ENCODE measurements at places on chromosomes 12 and 14.

GRCh38 chr14:72000907-72001306 is 68.7 kb downstream of the RGS6 start:
- no peak for DNase-seq

- DNase-seq: no peak
These were observed 101.1 kb downstream of the BBS10 start for GRCh38 chr12:76247026-76247646.

DNA sequence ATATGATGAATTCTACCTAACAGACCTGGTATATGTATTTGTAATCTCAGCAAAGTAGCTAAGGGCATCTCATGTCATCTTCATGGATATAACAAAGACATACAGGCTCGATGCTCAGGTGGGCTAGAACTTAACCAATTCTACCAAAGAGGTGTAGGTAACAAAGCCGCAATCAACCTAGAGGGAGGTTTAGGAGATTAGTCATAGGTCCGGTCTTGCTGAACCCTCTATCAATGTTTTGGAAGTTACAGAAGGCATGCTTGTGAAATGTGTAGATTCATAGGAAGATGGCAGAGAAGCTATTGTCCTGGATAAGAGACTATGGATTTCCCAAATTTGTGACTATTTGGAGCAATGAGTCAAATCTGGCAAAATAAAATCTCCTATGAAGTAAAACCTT is 42.6 kb upstream of the SYCP3 start:
- no peak for DNase-seq

GRCh38 chr12:100567945-100568344 is 5.5 kb upstream of the GAS2L3 start:
- no peak for DNase-seq

DNA sequence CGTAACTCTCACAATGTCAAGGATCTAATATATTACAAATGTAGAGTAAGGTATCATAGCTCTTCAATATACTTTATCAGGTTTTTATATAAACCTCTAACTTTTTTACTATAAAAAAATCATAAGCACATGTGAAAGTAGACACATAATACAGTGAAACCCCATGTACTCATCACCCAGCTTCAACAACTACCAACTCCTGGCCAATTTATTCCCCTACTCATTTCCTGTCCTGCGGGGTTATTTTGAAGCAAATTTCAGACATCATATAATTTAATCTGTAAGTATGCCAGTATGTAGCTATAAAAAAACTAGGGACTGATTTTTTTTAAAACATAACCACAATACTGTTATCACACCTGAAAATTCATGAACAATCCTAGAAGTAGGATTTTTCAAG is 47.7 kb downstream of the NOPCHAP1 start:
- no peak for DNase-seq

- no peak for DNase-seq
These were observed 172.1 kb downstream of the ETV6 start for GRCh38 chr12:11821386-11822080.

DNA sequence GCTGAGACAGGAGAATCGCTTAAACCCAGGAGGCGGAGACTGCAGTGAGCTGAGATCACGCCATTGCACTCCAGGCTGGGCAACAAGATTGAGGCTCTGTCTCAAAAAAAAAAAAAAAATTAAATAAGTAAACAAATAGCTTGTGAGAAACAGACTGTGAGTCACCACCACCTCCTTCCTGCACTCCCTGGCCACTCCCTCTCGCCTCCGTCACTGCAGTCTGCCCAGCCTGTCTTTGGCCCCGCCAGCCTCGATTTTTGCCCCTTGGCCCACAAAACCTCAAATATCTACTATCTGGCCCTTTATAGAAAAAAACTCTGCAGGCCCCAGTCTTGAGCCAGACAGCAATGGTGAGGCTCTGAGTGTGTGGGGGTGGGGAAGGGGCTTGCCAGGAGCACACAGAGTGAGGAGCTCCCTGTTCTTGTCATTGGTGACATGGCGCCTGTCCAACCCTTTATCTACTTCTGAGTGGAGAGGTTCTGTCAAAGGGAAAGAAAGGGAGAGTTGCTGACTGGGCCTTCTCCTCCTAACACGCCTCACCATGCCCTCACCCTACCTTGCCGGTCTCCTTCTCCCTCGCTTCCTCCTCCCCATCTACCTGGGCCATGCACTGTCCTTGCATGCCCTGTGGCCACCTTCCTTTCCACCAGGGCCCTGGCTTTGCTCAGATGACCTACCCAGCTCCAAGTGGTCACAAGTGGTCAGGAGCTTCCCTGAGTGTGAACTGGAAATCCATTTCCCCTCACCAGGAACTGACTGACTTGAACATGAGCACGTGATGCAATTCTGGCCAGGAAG is 22.1 kb downstream of the LGMN start:
- no peak for DNase-seq

DNA sequence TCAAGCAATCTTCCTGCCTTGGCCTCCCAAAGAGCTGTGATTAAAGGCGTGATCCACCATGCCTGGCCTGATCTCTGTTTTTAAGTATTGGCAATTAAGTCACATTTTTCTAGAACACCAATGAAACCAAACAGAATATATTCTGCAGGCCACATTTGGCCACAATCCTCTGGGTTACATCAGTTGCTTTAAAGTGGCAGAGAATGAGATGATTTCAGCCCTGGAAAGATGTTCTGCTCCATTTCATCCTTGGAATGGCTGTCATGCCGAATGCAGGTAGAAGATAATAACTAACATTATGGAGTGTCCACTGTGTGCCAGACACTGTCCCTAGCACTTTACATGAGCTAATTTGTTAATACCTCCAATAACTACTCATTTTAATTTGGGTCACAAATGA is 154.4 kb downstream of the PTPN11 start:
- DNase-seq: no peak

GRCh38 chr12:94458877-94459727 is 565 bp downstream of the CEP83 start:
- DNase-seq: peak; percentile 34

GRCh38 chr12:49541911-49542505 is 3.2 kb downstream of the KCNH3 start:
- no peak for DNase-seq

DNA sequence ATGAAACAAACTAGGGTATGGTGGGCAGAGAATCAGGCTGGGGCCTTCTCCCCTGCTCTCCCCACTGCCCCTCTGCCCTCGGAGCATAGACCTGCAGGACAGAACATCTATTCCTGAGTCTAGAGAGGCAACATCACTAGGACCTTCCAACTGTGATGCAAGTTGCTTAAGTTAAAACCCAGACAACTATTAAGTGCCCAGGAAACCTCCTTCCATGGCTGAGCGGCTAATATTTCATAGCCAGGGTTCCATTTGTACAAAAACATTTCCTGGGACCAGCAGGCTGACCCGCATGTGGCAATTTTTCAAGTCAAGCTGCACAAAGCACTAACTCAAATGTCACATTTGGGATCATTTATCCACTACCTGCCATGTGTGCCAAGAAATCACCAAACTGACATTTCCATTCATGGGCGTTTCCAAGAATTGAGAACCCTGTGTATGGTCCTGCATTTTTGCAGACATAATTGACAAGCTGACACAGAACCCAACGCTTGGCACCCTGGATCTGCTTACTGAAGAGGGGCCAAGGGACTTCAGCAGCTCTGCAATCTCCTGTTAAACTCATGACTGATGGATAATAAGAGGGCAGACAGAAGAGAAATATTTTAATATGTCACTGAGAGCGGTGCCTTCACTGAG is 32.7 kb downstream of the NT5DC3 start:
- DNase-seq: no peak

- DNase-seq: no peak
These were observed 129.0 kb downstream of the AACS start for GRCh38 chr12:125194163-125194773.

GRCh38 chr12:57628280-57629191 is 4.5 kb downstream of the B4GALNT1 start:
- no peak for DNase-seq

DNA sequence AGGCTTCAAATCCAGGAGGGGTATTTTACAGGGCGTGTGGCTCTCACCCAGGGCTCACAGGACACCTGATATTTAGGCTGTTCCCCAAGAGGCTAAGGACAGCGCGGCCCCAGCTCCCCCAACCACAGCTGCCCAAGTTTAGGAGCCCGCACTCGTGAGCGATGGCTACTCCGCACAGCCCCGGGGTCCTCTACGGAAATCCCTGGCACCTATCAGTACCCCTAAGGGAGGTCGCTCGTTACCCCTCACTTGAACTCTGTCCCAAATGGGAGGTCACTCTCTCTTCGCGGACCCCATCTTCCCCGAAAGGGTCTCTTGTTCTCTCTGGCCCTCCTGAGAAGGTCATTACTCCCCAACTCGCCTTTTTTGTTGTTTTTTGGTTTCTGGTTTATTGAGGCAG is 708 bp upstream of the P2RX4 start:
- no peak for DNase-seq

- DNase-seq: no peak
These were observed 22.5 kb upstream of the NKX2-8 start for GRCh38 chr14:36604757-36605505.

DNA sequence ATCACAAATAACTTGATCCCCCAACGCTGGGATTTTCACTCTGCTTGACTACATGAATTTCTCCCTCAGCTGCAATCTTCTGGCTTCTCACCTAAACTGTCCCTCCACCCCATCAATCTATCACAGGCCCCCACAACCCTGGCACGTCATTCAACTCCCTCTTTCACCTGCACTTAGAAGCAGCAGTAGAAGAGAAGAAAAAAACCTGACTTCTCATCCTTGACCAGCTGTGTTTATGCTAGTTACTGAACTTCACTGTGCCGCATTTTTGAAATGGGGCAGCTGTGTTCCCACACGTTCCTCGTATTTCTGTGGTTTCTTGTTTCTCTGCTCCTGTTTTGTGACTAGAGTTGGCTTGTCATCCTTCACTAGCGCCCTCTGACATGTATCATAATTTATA is 35.0 kb downstream of the ITPR2 start:
- DNase-seq: no peak

GRCh38 chr14:81095539-81095938 is 125.2 kb downstream of the GTF2A1 start:
- no peak for DNase-seq

DNA sequence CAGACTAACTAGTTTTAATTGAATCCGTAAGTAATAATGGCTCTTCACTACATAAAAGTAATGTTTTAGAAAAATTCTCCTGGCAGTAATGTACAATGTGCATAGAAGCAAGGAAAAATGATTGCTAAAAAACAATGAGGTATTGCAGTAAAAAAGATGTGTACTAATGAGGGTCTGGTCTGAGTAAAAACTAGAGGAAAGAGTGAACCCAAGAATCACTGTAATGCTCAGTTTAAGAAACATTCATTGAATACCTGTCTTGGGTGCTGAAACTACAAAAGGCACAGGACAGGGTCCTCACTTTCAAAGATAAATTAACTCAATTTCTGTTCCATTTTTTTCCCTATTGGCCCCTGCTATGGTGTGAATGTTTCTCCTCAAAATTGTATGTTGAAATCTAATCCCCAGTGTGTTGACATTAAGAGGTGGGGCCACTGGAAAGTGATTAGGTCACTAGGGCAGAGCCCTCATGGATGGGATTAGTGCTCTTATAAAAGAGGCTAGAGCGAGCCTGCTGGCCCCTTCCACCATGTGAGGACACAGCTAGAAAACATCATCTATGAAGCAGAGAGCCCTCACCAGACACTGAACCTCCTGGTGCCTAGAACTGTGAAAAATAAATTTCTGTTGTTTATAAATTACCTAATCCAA is 51.6 kb downstream of the RPS6KA5 start:
- DNase-seq: no peak

GRCh38 chr14:74554742-74555362 is 57.2 kb downstream of the LTBP2 start:
- DNase-seq: no peak

DNA sequence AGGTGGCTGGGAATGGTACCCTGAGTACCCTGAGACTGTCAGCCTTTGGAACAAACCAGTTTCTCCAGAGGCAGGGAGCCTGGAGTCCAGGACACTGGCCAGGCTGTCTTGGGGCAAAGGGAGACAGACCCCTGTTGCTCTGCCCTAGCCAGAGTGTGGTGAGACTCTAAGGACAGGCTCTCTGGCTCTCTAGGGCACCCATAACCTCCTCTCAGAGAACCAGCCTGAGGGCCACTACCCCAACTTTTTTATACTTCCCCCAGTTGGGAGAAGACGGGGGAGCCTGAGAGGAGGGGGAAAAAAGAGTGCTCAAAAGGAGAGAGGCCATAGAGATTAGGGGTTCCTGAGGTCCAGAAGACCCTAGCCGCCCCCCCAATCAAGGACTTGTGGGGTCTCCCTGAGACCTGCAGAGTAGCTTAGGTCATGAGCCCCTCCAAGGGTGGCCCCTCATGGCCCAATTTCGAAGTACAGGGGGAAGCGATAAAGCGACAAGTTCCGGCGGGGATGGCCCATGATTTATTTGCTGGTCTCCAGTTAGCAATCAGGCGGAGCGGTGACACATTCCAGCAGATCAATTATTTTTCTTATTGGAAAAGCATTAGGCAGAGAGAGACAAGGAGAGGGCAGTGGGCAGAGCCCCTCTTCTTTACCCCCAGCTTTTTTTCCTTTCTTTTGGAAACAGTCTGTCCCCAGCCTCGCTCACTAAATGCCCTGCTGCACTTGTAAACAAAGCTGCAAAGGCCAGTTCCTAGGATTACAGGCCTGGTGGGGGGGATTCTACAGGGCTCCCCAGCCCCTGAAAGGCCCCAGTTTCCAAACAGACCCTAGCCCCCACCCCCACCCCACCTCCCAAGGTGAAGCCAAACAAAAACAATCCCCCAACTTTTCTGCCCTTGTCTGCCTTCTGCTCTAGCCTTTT is 1.5 kb downstream of the HOXC8 start:
- DNase-seq: no peak

- no peak for DNase-seq
These were observed 5.3 kb downstream of the TBX3 start for GRCh38 chr12:114678718-114679117.

- no peak for DNase-seq
These were observed 244.0 kb upstream of the AVPR1A start for GRCh38 chr12:63394983-63395382.

DNA sequence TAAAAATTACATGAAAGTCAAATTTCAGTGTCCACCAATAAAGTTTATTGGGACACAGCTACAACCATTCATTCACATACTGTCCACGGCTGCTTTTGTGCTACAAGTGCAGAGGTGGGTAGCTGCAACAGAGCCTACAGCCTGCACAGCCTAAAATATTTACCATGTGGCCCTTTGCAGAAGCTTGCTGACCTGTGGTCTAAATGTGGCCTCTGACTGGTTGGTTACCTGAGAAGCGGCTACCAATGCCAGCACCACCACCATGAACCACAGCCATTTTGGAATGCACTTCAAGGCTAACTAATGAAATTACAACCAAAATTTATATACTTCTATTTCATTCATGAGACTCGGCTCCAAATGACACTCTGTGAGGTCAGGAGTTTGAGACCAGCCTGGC is 58.6 kb downstream of the NT5DC3 start:
- DNase-seq: no peak
